ENCODE measurements at places on chromosomes 16 and 17.
A peak's percentile ranks its signal among the peaks of the same experiment; 100 is the strongest.

- DNase-seq, result no peak
Observed at GRCh38 chr17:38324141-38324697, 19.5 kb downstream of the GPR179 start.

DNA sequence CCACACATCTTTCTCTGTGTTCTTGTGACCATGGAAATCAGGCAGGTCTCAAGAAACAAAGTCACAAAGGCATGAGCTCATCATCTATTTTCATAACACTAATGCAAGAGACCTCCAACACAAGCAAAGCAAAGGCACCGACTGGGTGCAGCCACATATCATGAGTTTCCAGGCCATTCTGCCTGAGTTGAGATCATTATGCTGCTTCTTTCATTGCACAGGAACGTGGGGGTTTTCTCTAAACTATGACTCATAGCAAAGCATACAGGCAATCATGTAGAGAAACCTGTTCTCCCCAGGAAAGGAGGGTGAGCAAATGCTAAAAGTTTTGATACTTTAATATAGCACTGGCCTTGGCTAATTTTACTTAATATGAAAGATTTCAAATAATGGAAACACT is 60.7 kb downstream of the GRIN2A start:
- no peak for DNase-seq

DNA sequence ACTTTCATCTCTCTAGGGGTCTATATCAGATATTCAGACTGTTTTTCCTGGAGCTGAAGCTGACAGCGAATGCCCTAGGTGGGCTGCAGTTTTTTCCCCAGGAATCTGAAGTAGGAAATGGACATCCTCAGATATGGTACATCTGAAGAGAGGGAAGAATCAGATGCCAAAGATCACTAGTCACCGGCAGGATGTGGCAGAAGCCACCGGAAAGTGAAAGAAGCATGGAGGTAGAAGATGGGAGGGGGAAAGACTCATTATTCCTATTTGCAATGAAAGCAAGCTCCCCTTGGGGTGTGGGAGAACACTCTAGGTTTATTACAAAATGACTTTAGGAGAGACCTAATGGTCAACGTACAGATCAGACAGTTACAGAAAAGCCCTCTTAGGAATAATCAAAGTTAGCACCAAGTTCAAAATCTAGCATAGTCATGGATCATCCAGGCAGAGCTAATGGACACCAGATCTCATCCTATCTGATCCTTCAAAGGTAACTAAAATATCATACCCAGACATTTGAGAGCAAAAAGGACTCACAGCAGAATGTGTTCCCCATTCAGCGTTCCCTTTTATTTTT is 110.7 kb downstream of the HS3ST3A1 start:
- no peak for DNase-seq

GRCh38 chr17:11917415-11917814 is 79.9 kb downstream of the ZNF18 start:
- no peak for DNase-seq

DNA sequence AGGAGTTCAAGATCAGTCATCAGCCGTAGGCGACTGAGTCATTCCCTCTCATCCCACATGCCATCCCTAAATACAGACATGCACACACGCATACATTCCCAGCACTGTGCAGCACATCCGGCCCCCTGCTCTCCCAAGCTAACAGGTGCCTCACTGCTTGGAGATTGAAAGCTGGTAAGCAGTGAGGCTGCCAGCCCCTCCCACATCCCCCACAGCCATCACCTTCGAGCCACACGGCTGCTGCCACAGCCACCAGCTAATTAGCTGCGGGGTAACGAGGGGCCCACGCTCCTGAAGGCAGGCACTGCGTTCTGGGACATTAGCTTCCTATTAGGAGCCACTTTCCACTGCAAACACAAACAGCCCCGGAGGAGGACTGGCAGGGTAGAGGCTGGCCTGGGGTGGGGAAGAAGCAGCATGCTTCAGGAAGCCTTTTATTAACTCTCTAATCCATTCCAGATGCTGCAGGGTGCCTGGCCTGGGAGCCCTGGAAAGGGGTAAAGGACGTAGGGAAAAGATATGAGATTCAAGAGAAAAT is 179.6 kb downstream of the CCT6B start:
- no peak for DNase-seq

GRCh38 chr16:89357055-89357816 is 133.1 kb downstream of the ANKRD11 start:
- peak; percentile 68 for DNase-seq

DNA sequence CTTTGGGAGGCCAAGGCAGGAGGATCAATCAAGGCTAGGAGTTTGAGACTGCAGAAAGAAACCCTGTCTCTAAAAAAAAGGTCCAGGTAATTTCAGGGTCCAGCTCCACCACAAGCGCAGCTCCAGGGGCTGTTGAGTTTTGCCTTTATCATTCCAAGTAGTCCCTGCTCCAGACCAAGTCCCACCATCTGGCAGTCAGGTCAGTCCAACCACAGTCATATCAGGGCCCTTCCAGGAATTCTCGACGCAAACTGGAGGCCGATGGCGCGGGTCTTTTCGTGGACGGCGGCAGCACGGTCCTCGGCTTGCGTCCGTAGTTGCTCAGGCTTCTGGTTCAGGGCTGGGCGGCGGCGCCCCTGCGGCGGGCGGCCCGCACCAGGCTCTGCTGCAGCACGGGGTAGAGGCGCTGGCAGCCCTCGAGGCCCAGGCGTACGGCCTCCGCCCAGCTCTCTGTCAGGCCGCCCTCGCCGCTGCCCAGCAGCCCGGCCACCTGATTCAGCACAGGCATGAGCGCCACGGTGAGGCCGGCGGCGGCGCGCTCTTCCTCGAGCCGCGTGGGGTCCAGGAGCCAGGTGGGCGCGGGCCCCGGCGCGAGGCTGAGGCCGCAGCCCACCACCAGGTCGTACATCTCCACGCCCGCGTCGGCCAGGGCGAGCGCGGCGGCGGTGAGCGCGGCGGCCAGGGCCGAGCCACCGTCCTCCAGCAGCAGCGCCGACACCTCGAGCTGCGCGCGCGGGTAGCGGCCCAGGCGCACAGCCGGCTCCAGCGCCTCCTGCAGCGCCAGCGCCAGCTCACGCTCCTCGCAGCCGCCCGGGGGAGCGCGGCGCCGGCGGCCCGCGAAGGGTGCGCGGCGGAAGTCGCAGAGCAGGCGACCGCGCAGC is 752 bp downstream of the EXOSC6 start:
- DNase-seq, result peak; percentile 39

DNA sequence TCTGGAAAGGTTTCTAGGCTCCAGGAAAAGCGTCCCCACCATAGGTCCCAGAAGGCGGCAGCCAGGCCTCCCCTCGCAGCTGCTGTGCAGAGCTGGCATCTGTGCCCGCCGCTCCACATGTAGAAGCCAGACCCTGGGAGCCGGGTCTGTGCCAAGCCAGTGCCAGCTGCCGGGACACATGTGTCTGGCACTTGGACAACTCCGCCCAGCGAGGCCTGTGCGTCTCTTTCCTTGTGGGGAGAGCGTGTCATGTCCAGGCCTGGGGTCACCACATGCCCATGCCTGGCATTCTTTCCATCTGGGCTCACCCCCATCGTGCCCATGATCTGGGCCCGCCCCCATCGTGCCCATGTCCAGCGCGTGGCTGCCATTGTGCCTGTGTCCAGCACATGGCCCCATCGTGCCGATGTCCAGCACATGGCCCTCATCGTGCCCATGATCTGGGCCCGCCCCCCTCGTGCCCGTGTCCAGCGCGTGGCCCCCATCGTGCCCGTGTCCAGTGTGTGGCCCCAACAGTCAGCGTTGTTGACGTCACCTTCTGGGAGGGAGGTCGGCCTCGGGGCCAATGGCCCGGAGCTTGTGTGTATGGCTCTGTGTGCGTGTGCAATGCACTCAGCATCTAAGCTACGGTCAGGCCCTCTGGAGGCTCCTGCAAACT is 13.3 kb upstream of the ACSF3 start:
- no peak for DNase-seq

DNA sequence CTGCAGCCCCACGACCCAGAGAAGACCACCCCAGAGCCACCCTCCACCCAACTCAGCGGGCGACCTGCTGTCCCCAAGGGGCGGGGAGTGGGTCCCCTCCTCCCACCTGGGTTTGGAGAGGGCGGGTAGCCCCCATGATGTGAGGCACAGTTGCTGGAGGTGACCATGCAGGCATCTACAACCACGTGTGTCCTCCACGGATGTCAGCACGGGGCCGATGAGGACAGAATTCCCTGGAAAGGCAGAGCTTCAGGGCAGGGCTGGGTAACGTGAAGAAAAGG is 7.1 kb downstream of the UTS2R start:
- DNase-seq, result no peak

DNA sequence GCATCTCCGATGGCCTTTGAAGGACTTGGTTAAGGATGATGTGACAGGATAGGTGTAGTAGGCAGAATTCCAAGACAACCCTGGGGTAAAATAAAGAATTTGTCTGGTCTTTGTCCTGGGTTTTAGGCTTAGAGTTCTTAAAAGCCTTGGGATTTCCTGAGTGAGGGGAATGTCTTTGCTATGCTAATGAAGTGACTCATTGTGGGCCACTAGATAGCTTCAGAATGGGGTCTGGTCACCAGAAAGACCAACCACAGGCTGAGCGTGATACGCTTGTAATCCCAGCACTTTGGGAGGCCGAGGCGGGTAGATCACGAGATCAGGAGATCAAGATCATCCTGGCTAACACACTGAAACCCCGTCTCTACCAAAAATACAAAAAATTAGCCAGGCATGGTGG is 182.8 kb upstream of the TOX3 start:
- no peak for DNase-seq

DNA sequence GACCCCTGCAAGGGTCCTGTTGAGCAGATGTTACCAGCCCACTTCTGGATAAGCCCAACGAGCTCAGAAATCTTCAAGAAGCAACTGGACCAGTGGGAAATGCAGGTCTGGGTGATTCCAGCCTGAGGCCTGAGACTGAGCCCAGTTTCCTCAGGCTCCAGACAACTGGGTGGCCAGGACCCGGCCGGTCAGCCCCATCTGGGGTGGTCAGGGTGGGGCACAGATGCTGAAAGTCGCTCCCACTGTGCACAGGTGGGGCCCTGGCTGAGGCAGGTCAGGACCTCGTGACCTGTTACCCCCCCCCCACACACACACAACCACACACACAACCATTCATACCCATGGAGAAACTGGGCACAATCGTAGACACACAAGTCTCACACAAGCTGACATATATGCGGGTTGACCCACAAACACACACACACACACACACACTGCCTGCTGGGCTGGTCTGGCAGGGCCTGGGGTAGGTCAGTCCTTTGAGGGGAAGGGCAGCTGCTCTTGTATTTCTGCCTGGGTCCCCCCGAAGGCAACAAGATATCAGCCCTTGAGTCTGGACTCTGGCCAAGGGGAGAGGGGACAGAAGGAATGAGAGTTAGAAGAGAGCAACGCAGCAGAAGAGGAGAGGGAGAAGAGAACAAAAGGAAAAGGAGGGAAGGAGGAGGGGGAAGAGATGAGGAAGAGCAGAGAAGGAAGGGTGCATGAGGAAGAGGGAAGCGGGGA is 99.0 kb upstream of the CDH5 start:
- DNase-seq, result no peak

GRCh38 chr17:77424585-77425344 is 284.0 kb downstream of the SEC14L1 start:
- no peak for DNase-seq

DNA sequence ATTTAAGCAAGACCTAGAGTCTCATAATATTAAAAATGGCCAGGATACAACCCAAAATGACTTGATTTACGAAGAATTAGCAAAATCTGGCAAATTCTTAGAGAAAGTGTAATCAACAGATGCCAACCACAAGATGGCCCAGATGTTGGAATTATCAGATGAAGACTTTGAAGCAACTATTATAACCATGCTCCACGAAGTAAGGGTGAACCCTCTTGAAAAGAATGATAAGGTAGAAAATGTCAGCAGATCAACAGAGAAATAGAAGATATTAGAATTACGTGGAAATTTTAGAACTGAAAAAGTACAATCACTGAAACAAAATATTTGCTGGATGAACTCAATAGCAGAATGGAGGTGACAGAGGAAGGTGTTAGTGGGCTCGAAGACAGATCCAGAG is 50.1 kb upstream of the CLEC19A start:
- no peak for DNase-seq

- no peak for DNase-seq
Observed at GRCh38 chr16:14015461-14015860, 55.7 kb upstream of the MRTFB start.

DNA sequence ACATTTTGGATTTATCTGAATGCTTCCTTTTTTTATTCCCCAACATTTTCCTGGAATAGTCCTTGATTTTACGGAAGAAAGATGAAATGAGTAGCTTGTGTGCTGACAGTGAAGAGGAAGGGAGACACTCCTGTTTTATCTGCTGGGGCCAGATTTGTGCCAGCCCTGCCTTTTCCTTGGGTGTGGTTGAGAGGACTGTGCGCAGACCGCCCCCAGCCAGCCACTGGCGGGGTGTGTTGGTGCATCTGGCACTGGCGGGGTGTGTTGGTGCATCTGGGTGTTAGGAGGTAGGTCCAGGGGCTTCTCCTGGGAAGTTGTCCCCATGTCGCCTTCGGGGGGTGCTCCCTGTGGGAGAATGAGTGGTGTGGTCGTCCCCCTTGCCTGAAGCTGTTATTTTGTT is 39.5 kb downstream of the RAP1GAP2 start:
- no peak for DNase-seq

DNA sequence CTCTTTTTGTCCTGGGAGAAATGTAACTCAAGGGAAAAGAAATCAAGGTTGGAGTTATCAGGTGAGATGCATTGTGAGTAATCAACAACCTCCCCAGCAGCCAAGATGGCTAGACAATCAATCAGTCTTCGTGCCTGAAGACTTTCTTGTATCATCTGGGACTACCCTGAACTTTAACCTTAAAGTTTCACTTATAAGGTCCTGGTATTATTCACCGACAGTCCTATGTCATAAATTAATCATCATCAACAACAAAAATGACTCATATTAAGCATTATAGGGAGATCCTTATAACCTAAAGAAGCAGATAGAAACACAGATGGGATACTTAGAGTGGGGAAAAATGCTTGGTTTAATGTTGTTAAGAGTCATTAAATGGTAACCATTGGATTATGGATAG is 7.7 kb upstream of the TEKT3 start:
- DNase-seq, result no peak

- DNase-seq, result no peak
Observed at GRCh38 chr16:21097151-21097550, 53.5 kb downstream of the DNAH3 start.

DNA sequence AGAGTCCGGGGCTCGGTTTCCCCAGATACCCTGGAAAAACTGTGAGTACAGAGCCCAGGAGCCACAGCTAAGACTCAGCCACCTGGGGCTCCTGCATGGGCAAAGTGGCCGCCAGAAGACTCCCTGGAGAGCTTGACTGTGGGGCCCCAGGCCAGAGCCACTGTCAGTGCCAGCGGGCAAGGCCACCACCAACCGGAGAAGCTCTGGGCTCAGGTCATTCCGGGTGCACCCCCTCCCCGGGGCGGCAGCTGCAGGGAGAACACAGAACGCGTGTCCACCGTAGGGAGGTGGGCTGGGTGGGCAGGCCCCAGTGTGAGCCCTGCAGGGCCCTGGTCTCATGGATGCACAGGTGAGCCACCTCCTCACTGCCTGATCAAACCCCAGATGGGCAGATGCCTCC is 22.3 kb upstream of the RBFOX3 start:
- DNase-seq, result no peak

DNA sequence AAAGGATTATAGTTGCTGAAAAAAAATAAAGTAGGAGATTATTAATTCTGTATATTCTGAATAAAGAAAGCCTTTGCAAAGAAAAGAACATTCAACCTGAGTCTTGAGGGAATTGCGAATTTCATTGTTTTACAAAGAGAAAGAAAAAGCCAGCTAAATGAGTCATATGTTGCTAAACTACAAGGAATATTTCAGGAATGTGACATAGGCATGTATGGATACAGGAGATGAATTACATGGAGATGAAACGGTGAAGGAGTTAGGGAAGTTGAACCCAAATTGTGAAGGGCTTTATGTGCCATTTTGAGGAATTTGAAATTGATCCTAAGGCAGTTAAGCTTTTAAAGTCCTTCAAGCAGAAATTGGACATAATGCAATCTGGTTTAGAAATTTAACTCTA is 177.3 kb upstream of the RBL2 start:
- no peak for DNase-seq
